ENCODE measurements at places on chromosomes 13 and 19. TPM values are rescaled to one million over a fixed set of nuclear protein-coding genes. Genes with fewer than 3 reads are reported as not detected.
A peak's percentile ranks its signal among the peaks of the same experiment; 100 is the strongest.

- DNase-seq = no peak
Observed at GRCh38 chr13:80529734-80530133, 188.8 kb upstream of the SPRY2 start.

DNA sequence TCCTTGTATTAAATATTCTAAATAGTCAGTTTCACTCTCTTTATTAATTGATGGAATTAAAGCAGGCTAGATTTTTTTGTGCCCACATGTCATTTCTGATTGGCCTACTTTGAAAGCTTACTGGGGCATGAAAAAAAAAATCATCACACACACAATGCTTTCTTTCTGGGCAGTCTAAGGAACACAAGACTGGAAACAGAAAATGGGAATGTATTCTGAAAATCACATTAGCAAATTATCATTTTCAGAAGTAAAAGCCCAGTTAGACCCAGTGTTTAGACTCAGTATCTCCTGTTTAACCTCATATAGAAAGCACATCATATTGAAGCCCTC lies 339.4 kb downstream of the SPRY2 start:
- no peak for DNase-seq

GRCh38 chr19:46755853-46756543 lies 9.7 kb upstream of the STRN4 start:
- DNase-seq = no peak

DNA sequence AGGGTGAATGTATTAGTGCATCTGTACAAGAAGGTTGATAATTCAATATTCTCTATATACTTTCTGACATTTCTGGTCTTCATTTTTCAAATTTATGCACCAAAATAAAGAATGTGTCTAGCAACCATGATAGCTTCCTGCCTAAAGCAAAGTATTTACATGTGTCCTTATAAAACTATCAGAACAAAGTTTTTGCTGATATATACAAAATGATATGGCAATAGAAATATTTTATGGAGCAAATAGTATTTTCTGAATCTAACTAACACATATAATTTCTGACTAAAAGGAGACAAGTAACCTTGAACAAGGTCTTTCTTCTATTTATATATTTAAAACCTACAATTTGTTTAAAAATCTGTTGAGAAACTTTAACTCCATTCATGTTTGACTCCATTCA lies 184.9 kb downstream of the DIAPH3 start:
- DNase-seq = no peak

DNA sequence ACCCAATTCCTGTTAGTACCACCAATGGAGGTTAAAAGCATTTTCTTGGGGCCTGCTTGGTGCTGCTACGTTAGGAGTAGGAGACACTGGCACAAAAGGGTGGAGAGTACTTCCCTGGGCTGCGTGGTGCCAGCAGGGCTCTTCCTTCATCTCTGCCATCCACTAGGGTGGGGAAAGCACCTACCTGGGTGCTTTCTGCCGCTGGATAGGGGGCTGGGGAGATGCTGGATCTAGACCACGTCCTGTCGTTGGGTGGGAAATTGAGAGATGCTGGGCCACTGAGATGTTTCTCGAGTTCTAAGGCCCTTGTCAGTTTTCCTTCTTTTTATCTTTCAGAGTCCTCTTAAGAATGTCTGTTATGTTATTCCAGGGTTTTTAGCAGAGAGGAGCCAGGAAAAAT lies 6.7 kb upstream of the FCGBP start:
- DNase-seq = no peak

DNA sequence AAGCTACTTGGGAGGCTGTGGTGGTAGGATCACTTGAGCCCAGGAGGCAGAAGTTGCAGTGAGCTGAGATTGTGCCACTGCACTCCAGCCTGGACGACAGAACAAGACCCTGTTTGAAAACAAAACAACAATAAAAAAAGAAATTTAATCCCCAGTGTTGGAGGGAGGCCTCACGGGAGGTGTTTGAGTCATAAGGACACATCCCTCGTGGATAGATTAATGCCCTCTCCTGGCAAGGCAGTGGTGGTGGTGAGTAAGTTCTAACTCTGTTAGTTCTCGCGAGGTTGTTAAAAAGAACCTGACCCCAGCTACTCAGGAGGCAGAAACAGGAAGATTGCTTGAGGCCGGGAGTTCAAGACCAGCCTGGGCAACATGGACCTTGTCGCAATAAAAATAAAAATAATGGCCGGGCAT lies 27.6 kb upstream of the SIN3B start:
- DNase-seq = no peak

- no peak for DNase-seq
Observed at GRCh38 chr13:26785838-26786630, 25.4 kb upstream of the GPR12 start.

- no peak for DNase-seq
Observed at GRCh38 chr19:38298821-38299680, 5.0 kb upstream of the C19orf33 start.

- DNase-seq = no peak
Observed at GRCh38 chr13:45179428-45179827, 21.4 kb downstream of the KCTD4 start.

GRCh38 chr19:30882411-30883005 lies 466.7 kb downstream of the TSHZ3 start:
- DNase-seq = no peak

DNA sequence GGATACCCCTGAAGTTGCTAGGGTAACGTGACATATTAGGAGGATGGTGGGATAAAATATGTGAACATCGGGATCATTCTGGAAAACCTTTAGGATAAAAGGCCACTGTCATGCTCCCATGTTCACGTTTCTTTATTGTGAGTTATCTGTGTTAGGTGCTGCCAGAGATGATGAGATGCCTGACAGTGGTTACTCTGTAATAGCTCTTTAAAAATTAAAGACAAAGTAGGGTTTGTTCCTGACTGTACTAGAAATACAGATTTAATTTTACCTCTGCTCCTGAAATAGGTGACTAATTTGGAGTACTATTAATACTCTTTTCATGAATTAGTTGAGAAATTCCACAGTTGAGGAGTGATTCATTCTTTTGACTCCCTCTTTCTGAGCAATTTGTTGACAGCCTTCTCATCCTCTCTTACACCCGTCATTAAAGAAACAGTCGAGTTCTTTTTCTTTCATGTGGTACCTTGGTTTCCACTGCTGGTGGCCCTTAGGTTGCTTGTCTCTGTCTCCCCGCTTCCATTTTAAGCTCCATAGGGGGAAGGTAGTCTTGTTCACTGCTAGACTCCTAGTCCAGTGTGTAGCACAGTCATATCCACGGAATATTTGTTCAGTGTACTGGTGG lies 28.4 kb downstream of the SAE1 start:
- DNase-seq = peak; percentile 78

- DNase-seq = no peak
Observed at GRCh38 chr13:98181111-98181815, 4.2 kb upstream of the RNF113B start.

GRCh38 chr13:45303026-45303425 lies 38.0 kb downstream of the TPT1 start:
- DNase-seq = no peak

DNA sequence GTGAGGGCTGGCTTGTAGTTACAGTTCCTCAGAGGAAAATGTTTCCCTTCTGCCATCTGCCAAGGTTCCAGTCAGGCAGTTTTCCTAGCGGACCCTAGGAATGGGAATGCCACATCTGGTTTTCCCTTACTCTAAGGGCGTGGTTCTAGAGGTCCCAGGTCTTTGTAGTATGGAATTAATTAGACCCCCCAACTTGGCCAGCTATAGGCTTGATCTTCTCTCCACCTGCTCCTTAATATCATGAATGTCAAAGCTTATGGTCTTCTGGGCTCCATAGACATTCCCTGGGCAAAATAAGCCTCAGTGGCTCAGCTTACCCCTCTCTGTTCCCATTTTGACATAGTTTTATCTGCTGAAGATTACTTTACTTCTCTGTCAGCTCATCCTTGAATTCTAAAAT lies 70.0 kb downstream of the ZNF568 start:
- DNase-seq = no peak

GRCh38 chr13:110560601-110561343 lies 750 bp downstream of the RAB20 start:
- peak; percentile 40 for DNase-seq

DNA sequence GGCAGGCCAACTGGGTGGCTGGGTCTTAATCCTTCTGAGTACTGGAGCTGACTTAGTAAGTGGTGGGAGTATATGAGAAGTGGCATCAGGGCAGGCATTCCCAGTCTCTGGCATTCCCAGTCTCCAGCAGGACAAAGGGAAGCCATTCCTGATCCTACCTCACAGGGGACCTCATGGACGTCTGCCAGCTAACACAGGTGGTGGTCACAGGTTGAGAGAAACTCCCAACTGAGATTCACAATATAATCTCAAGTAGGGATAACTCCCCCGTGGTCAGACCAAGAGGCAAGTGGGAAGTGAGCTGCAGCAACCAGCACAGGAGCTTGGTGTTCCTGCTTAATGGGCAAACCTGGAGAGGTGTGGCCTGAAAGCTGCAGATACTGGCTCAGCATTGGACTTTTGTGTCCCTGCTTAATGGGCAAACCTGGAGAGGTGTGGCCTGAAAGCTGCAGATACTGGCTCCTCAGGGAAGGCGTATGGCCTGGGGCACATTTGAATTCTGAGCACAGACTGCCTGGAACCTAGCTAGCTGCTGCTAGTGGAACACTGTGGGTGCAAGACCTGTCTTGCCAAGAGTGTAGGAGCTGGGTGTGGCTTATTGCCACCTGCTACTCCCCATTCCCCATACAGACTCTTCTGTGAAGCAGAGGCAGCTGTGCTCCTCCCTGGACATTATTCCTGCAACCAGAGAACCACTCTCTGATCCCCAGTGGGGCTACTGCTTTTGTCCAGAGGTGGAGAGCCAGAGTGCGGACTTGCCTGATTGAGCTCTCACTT lies 25.9 kb upstream of the OR10H2 start:
- no peak for DNase-seq

DNA sequence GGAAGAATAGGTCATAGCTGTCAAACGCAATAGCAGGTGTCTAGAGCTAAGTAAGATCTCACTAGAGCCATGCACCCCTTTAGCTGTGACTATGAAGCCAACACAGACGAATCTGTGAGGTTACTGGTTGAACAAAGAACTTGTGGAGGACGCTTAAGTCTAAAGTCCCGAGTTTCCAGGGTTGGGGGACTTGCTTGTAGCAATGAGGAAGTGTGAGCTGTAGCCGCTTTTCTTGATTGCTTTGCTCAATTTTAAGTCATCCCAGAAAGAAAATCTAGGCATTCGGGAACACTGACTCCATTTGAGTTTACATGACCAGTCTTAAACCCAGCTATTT lies 1.6 kb downstream of the GPC5 start:
- DNase-seq = no peak

DNA sequence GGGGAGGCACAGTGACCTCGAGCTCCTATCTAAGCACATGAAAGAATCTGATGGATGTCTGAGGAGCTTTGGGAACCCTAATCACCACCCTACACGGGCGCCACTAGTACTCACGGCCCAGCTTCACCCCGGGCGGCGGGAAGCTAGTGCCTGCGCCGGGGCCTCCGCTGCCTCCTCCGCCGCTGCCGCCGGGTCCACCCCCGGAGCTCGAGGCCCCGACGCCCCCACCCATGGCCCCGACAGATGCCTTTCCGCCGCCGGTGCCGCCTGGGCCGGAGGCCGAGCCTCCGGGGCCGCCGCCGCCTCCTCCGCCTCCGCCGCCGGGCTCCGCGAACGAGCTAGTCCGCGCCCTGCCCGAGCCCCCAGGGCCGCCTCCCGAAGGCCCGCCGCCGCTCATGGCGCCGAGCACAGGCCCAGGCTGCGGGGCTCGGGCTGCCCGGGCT lies 312 bp downstream of the GSK3A start:
- DNase-seq = no peak

GRCh38 chr13:113552786-113553434 lies 31.6 kb upstream of the TFDP1 start:
- peak; percentile 39 for DNase-seq

DNA sequence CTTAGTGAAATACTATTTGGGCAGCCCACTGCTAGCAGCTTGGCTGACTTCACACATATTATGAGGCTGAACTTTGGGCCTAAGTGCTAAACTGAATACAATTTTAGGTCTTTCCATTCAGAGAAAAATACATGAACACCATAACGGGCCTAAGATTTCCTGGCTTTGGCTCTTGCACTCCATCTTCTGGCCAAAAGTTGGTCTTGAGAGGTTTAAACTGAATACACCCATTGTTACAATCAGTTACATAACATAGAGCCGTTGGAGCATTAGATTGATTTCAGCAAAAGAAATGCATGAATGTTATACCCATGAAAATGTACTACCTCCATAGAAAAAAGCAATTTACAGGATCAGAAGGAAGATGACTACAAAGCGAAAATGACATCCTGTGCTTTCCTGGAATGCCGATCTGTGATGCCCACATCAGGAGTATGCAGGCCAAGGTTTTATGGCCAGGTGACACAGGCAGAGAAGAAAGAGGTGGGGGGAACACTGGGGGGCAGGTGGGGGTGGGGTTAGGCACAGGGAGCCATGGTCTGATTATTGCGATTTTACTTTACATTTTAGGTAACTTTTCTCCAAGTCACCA lies 11.1 kb upstream of the SHISA2 start:
- DNase-seq = peak; percentile 48

- DNase-seq = peak; percentile 42
Observed at GRCh38 chr19:48608798-48609263, 2.3 kb downstream of the SPACA4 start.

- DNase-seq = peak; percentile 0
Observed at GRCh38 chr13:61255040-61255796, 160.4 kb downstream of the PCDH20 start.

DNA sequence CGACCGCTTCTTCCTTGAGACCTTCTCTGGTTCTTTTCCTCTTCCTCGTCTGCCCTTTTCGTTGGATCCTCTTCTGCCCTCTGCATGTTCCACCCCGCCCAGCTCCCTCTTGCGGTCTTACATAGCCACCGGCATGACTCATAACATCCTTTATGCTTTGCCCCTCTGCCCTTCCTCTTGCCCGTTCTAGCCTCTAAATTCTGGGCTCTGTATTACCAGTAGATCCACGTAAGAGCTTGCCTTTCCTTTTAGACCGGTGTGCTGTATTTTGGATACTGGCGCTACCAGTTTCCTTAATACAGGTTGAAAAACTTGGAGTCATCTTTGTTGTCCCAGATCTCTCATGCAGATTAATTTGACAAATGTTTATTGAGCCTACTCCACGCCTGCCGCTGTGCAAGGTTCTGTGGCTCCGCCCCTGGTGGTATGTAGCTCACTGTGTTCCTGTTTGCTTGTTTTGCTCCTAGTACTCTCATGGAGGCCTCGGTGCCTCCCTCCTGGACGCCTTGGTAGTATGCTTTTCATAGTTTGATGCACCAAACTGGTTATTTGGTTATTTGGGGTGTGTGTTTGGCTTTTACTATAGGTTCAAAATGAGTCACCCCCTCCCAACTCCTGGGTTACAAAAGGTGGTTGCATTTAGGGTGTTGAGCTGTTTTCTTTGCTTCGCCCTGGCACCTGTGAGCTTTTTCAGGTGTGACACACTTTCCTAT lies 1.7 kb downstream of the GTF3A start:
- DNase-seq = peak; percentile 76

- no peak for DNase-seq
Observed at GRCh38 chr13:106432636-106433035, 102.8 kb downstream of the EFNB2 start.

Gene GPC6
- under 0.01 TPM for total RNA-seq

Gene MEIOSIN
- not detected for total RNA-seq

Gene ZNF761
- 5.3 TPM for total RNA-seq

Gene SOX1
- not detected for total RNA-seq

Gene PDE4C
- total RNA-seq = under 0.01 TPM

Gene ZNF433
- 2.0 TPM for total RNA-seq

Gene RFPL4A
- 3.4 TPM for total RNA-seq
